NCI-H1048 (cell line): ENCODE measurements at places on chromosomes 6 and 20.

- no peak for DNase-seq
These were observed 31.2 kb downstream of the CEP85L start for GRCh38 chr6:118620202-118620601.

DNA sequence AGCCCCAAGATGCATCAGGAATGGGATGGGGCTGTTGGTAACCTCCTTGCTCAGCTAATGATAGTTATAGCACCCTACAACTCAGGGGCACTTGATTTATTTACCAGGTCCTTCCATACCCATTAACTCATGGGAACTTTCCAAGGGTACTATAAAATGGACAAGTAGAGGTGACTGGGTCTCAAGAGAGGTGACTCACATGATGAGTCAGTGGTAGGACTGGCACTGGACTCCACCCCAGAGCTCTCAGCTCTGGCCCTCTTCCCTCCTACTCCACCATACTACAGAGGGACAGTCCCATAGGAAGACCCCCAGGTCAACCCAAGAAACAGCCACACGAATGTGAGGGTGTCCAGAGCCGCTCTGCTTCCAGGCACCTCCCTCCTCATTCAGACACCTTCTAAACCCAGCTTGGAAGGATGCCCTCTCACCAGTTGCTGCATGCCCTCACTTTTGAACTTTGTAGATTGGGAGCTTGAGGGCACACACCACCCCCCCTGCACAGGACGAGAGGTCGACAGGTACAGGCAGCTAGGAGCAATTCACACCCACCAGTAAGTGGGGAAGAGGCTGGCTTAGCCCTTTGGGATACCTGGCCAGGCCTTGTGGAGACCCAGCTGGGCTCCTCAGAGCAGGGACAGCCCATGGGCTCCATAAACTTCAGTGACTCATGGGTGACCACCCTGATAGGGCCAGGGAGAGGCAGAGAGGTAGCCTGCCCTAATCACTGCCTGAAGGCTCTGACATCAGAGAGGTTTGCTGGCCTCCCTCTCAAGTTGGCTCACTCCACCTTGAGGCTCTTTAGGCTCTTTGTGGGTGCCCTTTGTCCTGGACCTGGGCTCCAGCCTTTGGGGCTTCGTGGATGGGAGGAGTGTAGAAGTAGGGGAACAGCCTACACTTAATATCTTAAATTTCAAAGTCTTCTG, 81.6 kb upstream of the MLN start:
- DNase-seq: no peak

GRCh38 chr6:45116714-45117410, 211.3 kb upstream of the RUNX2 start:
- DNase-seq: no peak

- peak; percentile 10 for DNase-seq
These were observed 214.5 kb upstream of the CITED2 start for GRCh38 chr6:139588734-139589593.

- no peak for DNase-seq
These were observed 73.8 kb upstream of the TULP1 start for GRCh38 chr6:35586542-35586941.

DNA sequence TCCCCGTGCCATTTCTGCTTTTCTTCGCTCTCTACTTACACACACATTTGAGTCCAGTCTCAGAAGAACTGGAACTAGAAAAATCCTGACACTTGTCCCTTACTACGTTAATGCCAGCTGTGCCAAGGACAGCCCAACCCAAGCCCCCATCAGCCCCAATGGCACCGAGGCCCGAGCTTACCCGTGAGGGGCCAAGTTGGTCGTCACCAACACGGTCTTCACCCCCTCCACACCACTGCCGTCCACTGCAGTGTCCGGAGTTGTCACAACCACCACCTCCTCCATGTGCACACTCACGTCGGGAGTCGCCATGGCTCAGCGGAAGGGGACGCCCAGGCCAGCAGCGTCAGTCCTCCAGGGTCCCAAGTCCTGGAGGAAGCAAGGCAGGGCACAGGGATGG, 7.8 kb downstream of the GMEB2 start:
- DNase-seq: no peak

DNA sequence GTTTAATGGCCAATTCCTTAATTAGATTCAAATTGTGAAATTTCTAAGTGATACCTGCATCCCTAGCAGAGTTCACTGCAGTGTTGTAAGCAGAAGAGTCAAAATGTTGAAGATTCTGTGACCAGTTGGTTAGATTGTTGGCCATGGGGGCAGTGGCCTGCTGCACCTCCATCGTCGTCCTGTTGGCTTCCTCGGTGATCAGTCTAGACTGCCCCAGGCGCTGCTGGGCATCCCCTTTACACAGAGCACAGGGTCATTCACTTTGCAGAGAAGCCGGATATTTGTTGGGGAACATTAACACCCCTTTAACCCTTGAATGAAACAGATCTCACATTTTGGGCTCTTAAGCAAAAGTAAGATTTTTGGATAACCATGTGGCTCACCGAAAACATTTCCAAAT, 60.7 kb downstream of the FAM229B start:
- DNase-seq: no peak

GRCh38 chr20:57245997-57246396, 20.4 kb downstream of the BMP7 start:
- no peak for DNase-seq
